Urinary bladder (tissue), 4 donors: ENCODE measurements at places on chromosomes 5 and 9.

DNA sequence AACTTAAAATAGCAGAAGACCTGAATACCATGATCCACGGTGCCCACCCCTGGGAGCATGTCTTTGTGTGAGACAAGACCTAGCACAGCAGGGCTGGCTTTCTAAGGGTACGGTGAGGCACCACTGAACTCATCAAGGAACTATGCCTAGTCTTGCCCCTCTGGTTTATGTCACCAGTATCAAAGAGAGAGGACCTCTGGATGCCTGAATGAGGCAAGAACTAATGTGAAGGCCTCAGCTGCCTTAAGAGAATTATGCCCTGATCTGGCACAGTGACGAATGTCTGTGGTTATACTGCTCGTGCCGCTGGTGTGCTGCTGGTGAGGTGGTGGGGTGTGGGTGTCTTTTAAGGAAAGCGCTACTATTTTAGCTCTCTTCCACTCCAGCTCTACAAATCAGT, 23.0 kb downstream of the NREP start:
- DNase-seq = no peak

DNA sequence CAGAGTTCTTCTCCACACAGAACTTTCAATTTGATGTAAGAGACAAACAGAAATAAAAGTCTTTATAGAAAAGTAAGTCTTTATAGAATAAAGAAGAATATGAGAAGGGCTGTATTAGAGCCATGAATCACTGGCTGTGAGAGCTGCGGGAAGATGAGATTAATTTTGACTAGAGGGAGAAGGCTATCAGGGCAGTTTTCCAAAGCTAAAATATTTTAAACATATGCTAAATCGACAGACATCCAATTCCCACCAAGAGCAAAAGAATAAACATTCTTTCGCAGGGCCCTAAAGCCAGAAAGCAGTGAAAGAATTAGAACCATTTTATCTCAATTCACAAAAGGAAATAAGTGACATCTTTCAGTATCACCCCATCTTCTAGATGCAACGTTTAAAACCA, 208.3 kb upstream of the MAP3K1 start:
- no peak for DNase-seq

GRCh38 chr9:101381833-101382342, 2.9 kb downstream of the BAAT start:
- no peak for DNase-seq

DNA sequence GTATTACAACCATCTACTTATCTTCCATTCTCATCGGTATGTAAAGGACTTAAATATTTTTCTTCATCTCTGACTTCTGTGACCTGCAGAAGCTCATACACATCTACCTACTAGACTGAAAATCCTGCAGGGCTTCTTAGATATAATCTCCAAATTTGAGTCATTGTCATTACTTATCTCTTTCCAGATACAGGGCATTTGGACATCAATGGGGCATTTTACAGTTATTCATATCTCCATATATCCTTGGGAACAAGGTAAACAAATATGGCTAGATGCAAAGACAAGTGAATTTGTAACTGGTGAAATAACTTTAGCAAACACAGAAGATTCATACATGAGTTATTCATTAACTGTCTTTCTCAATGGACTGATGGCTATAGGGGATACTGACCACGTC, 37.7 kb upstream of the IL7R start:
- no peak for DNase-seq

DNA sequence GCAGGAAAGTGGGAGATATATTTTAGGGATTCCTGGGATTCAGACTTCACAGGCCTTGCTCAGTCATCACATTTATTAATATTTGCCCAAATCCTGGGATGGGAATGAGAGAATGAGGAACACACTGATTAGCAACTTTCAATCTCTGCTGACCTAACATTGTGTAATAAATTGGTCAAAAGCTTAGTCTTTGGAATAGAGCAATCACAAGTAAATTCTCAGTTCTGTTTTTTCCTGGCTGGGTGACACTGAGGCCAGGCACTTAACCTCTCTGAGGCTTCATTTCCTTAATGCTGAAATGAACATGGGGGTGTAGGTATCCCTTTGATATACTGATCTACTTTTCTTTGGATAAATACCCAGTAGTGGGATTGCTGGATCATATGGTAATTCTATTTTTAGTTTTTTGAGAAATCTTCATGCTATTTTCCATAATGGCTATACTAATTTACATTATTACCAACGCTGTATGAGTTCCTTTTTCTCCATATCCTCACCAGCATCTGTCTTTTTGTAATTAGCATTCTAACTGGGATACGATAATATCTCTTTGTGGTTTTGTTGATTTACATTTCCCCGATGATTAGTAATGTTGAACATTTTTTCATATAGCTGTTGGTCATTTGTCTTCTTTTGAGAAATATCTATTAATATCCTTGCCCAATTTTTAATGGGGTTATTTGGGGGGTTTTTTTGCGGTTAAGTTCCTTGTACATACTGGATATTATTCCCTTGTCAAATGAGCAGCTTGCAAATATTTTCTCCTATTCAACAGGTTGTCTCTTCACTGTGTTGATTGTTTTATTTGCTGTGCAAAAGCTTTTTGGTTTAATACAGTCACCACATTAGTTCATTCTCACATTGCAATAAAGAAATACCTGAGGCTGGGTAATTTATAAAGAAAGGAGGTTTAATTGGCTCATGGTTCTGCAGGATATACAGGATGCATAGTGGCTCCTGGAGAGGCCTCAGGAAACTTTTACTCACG, 36.8 kb upstream of the NIPBL start:
- no peak for DNase-seq

DNA sequence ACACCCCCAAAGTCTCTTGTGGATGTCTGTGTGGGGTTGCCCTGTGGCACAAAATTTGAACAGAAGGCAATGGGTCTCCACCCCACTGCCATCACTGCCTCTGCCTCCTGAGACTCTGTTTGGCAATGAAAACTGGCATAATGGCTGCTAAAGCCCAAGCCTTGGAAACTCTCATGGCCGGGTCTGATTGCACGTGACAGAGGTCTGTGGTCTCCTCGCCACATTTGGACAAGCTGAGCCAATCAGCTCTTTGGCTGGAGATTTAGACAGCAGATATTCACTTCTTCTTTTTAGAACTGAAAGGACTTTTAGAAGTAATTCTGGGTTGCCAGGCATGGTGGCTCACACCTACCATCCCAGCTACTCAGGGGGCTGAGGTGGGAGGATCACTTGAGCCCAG, 5.5 kb downstream of the GGTA1 start:
- DNase-seq = no peak

DNA sequence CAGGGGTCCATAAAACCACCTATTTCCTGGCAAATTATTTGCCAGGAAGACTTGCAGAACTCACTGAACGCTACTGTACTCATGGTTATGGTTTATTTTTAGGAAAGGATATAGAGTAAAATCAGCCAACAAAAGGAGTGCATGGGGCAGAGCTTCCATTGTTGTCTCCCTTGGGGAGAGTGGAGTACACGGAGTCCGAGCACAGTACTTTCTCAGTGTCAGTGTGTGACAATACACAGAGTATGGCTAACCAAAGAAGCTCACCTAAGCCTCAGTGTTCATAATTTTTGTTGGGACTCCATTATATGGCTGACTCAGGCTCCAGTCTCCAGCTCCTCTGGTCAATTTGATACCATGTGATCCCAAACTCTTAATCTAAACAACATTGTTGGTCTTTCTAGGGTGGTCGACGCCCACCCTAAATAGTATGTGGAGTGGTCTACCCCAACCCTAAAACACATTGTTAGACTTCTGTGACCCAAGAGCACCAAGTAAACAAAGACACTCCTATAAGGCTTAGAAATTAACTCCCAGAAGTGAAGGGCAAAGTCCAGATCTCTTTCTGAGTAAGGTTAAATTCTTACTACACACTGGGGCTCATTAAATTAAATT, 74.9 kb downstream of the SLC44A1 start:
- DNase-seq = no peak

DNA sequence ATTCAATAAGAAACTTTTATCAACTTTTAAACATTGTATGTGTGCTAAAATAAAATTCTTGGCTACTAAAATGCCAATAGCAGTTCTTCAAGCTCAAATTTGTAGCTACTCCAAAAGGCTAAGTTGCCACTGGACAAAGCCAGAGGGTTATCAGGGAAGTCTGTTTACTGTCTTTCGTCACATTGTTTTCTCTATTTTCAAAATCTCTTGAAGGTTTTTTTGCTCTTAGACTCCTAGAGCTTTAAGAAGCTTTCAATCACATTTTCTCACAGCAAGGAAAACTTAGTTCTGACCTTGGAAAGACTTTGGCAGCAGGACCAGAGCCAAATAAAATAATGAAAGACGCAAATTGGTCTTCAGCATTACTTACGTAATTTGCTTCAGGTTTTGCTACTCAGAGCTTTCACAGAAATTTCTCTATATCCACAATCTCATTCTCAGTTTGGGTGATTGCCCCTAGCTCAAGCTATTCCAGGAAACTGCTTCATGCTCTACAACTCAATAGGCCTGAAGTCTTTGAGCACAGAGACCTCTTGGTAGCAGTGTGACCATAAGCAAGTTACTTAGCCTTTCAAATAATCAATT, 257.7 kb downstream of the GABRG2 start:
- DNase-seq = no peak

DNA sequence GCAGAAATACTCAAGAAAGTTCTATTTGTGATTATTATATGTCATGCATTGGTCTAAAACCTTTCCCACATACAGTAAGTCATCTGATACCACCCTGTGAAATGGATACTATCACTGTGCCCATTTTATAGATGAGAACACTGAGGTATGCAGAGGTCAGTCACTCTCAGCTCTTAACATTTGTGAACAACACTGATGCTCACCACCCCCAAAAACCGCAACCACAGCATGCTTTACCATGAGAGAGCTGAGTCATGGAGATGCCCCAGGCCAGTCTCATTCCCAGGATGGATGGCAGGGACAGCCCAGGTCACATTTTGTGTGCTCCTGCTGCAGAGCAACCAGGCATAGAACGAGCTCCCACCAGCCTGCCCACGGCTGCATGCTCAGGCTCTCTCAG, 53.5 kb upstream of the IRX1 start:
- no peak for DNase-seq

DNA sequence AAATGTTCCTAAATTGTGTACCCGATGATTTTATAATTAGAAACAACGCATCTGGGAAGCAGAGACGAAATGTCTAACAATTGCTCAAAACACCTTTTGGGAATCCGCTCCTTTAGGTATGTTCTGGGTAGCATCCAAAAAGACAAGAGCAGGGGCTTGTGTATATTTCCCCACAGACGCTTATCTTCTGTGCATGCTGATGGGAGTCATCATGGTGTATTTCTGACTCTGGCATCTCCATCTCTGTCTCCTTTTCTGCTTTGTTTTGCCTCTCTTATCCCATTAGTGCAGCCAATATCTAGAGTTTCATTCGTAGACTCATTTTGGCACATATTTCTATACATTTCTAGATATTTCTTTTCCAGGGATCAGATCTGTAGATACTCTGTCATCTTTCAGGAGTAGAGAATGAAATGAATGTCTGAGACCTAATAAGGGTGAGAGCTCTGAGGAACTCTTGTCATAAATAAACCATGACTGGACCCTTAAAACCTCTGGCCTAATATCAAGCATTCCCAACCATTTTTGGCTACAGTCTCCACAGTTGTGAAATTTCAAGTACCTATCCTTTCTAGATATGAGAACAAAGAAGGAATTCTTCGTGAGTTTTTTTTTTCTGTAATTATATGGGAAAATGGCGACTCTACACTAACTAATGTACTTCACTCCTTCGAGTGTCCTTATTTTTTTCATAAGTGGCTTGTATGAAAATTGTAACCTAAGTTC, 508.2 kb downstream of the ACTL7B start:
- no peak for DNase-seq

GRCh38 chr9:124108216-124108615, 96.6 kb downstream of the LHX2 start:
- DNase-seq = no peak

DNA sequence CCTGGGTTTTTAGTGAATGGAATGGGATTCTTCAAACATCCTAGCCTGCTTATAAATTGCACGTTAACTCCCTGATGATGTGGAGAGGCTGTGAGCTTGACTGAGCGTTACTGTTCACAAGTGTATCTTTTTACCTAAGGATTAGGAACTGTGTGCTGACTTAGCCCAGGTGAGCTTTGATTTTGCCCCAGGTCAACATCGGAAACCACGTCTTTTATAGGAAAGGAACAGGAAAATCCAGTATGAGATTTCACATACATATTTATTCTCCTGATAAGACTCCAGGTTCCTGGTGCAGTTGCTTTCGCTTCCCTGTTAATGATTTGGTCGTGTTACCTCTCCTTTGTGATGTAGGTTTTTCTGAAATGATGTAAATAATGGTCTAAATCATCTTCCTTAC, 103.2 kb upstream of the BASP1 start:
- DNase-seq = no peak

GRCh38 chr9:114287001-114287762, 35.7 kb upstream of the ORM1 start:
- DNase-seq = no peak

GRCh38 chr5:156043351-156043750, 283.6 kb upstream of the SGCD start:
- DNase-seq = no peak

- DNase-seq = no peak
Observed at GRCh38 chr5:170597872-170598271, 94.1 kb downstream of the KCNIP1 start.
